ENCODE measurements at places on chromosomes 5 and 9.

DNA sequence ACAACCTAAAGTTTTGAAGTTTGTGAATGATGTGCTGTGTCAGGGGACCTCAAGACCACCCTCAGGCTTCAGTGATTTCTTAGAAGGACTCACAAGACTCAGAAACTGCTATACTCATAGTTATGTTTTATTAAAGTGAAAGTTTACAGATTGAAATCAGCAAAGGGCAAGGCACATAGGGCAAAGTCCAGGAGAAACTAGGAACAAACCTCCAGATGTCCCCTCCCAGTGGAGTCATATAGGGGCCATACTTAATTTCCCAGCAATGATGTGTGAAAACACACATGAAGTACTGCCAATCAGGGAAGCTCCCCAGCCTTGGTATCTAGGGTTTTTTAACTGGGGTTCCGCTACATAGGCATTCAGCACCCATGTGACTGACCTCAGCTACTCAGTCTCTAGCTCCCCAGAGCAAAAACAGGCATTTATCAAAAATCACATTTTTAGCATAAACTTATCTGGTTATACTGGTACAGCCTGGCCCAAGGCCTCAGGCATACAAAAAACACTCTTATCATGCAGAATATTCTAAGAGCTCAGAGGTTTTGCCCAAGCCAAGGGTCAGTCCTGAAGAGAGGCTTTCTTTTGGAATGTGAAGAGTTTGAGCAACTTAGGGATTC, 74.7 kb upstream of the ANKRD55 start:
- no peak for DNase-seq

- DNase-seq = no peak
Observed at GRCh38 chr9:95383185-95383676, 65.7 kb upstream of the FANCC start.

GRCh38 chr9:13292782-13293181, 13.3 kb upstream of the MPDZ start:
- DNase-seq = no peak

GRCh38 chr5:17694371-17694770, 60.1 kb downstream of the TAF11L14 start:
- no peak for DNase-seq

GRCh38 chr9:84701801-84702200, 32.3 kb downstream of the NTRK2 start:
- no peak for DNase-seq

GRCh38 chr5:122297587-122298298, 14.3 kb upstream of the SNCAIP start:
- no peak for DNase-seq

- DNase-seq = no peak
Observed at GRCh38 chr5:136563489-136563888, 198.1 kb upstream of the TRPC7 start.

DNA sequence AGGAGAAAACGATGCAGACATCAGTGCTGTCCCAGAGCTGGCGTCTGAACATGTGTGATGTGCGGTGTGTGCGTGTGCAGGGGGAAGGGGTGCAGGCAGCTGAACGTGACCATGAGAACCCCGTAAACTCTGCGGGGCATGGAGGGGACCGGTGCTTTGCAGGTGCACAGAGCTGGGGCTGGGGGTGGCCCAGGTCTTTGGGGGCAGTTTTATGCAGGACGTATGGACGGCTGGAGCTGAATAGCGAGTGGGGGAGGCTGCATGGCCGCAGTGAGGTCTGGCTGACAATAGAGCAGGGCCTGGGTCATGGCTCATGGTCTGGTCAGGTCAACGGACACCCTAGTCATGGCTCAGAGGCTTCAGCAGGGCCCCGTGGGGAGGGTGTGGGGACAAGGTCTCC, 3.3 kb upstream of the EXOC3 start:
- no peak for DNase-seq

DNA sequence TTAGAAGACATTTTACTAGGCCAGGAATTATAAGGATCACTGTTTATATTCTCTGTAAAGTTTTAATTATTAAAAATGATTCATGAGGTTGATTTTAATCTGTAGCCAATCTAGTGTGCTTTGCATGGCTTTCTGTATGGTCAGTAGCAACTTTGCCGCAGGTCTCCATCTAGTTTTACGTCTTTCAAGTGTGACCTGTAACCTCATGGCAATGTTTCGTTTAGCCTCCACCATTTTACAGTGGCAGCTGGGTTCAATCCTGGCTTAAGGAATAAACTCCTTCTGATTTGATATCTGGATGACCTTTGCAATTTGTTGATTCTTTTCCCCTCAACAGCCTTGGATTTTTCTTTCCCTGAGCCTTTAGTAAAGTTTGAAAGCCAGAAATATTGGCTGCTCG, 434.5 kb upstream of the CDH9 start:
- no peak for DNase-seq

DNA sequence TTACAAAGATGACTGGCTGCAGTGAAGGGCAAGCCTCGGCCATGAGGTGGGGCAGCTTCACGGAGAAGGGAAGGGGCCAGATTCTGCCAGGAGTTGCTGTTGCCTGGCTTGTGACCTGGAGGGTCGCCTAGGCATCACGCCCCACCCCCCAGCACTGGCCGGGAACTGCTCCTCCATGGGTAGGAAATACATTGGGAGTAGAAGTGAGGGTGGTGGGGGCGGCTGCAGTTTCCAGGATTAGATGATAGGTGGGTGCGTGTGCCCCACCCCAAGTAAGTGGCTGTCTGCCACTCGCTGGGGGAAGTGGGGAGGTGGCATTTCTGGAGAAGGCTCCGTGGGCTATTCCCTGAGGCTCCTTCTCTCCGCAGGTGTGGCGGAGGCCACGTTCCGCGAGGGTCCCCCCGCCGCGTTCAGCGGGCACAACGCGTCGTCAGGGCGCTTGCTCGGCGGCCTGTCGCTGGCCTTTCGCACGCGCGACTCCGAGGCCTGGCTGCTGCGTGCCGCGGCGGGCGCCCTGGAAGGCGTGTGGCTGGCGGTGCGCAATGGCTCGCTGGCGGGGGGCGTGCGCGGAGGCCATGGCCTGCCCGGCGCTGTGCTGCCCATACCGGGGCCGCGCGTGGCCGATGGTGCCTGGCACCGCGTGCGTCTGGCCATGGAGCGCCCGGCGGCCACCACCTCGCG, 16.9 kb downstream of the CRB2 start:
- DNase-seq = no peak

GRCh38 chr5:86407711-86408110, 210.0 kb upstream of the COX7C start:
- no peak for DNase-seq

- DNase-seq = peak; percentile 18
Observed at GRCh38 chr9:85960688-85961093, 19.7 kb downstream of the NAA35 start.

- DNase-seq = peak; percentile 37
Observed at GRCh38 chr5:75681125-75681830, 36.0 kb downstream of the POC5 start.

DNA sequence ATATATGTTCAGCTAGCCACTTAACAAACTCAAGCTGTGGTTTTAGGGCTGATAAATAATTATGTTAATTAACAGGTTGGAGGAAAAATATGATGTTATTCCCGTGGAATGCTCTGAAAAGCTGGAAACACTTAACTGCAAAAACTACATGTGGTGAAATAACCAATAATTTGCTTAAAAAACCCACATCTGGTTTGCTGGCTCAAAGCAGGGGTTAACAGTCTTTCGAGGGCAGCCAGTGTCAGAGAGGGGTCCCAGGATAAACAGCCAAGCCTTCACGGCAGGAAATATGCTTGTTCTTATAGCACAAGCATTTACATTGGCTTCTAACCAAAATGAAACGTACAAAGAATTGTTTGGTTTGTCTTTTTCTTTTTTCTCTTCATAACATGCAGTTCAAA, 254.0 kb upstream of the GAS1 start:
- DNase-seq = no peak

DNA sequence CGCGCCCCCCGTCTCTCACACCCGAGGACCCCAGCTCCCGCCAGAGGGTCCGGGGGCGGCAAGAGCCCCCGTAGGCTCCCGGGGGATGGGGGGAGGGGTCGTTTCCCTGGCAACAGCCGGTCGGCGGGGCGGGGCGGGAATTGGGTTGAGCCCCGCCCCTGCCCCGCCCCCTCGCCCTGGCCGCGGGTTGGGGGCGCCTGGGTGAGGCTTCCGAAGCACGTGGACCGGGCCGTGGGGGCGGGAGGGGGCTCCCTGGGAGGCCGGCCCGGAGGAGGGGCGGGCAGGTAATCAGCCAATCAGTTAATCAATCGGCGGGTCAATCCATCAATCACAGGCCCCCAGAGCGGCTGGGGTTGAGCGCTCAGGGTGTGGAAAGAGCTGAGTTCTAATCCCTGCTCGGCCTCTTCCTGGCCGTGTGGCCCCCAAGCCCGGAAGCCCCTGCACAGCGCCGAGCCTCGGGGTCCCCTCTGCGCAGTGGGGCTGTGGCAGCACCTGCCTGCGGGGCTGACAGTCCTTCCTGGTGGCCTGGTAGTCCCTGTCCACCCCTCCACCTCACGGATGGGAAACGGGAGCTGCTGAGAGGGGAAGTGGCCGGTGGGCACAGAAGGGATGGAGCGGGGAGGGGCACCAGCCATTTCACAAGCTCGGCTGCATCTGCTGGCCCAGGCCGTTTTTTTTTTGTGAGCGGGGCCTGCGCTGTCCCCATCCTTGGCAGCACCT, 174.2 kb upstream of the IER5L start:
- DNase-seq = no peak

- DNase-seq = no peak
Observed at GRCh38 chr5:35188031-35188457, 42.2 kb downstream of the PRLR start.

GRCh38 chr5:98414938-98415337, 358.5 kb upstream of the RGMB start:
- DNase-seq = no peak

DNA sequence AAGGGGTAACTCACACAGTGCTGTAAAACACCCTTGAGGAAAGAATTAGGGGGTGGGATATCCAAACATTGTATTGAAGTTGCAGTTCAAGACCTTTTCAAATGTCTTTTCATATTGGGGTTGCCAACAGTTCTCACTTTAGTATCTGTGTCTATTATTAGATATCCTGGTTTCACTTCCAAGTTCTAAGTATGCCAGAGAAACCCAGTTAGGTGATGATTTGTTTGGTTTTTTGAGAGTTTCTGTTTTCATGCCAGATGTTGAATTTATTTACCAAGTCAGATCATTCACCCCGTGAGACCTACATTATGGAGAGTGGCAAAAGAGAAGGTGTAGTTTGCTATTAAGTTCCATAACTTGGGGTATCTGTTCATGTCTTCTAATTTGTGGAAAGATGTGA, 64.5 kb downstream of the C9orf152 start:
- no peak for DNase-seq
